ENCODE measurements at places on chromosomes 16 and 17.

DNA sequence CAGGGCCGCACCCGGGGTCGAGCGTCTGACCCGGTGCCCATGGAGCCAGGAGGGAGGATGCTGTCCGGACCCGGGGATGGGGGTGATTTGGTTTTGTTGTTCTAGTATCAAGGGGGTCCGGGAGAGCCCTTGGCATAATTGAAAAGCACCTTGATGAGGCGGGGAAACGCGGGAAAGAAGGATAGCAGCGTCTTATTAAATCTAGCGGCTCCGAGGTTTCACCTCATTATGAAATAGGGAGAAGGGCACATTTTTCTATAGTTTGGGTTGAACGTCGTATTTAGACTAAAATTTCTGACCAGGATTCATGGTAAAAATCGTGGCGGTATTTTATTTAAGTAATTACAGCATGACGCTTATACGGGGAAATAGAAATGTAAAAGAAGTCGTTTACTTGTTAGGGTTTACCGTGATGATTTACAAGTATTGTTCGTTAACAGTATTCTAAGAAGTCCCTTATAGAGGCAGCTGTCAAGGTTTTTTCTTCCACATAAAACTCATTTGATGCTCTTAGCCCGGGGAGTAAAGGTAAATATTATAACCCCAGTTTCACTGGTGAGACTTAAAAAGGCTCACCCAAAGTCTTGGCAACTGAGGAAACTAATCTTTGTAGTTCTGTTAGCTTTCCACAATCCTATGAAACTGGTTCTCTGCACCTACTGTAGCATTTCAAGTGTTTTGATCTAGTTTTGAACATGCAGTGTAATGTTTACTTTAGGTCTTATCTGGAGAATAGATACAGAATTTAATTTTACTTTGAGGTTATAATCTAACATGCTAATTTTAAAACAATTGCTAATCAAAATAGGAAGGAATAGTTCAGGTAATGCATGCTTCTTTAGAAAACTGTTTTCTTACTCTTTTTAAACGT is 756 bp downstream of the LUC7L3 start:
- DNase-seq: no peak

DNA sequence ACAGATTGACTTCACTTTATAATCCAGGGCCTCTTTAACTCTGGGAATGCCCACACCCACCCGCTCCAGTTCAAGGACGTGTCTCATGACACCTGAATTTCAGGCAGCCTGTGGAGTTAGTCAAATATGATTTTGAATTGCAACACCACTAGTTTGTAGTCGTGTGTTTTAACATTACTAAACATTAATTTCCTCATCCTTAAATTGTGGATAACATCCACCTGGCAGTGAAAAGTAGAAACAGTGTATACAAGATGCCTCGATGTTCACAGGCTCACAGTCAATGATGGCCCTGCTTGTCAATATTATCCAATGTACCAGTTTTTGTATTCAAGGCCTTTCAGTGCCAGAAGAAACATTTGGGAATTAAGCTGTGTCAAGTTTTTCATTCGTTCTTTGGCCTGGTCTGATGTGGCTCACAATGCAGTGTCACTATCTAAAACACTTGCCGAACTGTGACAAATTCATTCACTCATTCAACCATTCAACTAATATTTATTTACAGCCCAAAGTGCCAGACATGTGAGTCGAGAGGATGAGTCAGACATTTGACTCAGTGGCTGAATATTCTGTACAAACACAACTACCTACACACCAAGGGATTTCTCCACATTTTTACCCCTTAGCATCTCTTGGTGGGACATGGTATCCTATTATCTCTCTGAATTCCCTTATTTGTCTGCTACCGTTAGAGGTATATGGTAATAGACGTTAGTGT is 1.4 kb downstream of the MEIOB start:
- DNase-seq: no peak

GRCh38 chr16:75022567-75022966 is 23.7 kb downstream of the ZNRF1 start:
- DNase-seq: no peak

DNA sequence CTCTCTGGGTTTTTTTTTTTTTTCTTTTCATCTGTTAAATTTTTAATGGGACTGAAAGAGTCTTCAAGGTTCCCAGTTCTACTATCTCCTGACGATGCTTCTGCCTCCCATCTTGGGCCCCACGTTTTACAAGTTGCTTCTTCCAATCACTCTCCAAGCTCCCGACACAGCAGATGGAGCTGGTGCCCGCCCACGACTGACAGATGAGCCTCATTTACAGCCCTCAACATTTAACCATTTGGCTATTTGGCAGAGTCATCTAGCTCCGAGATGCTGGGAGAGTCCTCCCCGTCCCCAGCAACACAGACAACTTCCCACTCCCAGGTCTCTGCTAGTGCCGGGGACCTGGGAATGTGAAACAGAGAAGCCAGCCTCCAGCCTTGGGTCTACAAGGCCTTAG is 276.9 kb downstream of the SHISA9 start:
- DNase-seq: no peak

Measured in NCI-H187 (cell line).